ENCODE measurements at places on chromosomes 2 and 18.

DNA sequence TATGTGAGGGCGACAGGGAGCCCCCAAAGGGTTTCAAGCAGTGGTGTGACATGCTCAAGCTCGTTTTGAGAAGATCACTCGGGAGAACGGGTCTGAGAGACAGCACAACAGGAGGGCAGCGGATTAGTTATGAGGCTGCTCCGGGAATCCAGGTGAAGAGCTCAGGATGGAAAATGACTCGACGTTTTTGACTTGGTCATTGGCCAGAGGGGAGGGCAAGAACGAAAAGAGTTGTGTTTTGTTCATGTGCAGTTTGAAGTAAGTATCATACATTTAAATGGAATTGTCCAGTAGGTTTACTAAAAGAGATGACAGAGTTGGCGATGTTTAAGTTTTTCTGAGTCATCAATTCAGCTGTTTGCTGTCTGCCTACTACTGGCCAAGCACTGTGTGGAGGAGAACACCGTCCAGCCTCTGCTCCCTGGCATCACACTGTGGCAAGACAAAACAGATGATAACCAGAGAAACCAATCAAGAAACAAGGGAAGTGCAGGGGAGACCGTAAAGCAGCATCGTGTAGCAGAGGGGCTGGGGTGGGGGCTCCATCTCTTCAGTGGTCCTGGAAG, 25.3 kb upstream of the ANXA4 start:
- no peak for ATAC-seq

DNA sequence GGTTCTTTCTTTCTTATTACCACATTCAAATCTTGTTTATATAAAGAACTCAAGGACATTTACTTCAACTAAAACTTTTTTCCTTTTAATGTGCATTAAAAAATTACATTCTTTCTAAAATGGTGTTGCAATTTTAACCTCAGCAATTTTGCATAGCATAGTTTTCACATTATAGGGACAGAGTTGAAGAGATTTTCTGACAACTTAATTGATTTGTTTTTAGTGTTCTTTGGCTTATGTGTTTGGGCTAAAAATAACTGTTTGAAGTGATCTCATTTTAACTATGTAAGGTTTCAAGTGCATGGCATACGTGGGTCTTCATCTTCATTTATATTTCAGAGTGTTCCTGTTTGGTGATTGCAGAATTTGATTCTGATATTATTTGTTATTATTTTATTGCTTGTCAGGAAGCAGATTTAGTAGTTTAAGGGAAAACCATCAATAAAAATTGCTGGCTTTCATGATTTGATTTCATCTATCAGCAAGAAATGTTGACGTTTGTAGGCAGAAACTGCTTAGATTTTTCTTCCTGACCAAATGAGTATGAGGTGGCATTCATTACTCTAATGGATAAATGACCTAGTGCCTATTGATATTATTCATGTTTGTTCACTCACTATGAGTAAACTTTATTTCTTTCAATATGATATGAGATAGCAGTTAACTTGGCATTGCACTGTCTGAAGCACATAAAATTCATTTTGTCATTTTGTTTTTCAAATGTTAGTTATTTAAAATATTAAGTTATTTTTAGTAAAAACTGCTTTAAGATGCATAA, 398.4 kb downstream of the NUP35 start:
- no peak for ATAC-seq

- no peak for ATAC-seq
These were observed 4.3 kb downstream of the SRBD1 start for GRCh38 chr2:45606796-45607195.

DNA sequence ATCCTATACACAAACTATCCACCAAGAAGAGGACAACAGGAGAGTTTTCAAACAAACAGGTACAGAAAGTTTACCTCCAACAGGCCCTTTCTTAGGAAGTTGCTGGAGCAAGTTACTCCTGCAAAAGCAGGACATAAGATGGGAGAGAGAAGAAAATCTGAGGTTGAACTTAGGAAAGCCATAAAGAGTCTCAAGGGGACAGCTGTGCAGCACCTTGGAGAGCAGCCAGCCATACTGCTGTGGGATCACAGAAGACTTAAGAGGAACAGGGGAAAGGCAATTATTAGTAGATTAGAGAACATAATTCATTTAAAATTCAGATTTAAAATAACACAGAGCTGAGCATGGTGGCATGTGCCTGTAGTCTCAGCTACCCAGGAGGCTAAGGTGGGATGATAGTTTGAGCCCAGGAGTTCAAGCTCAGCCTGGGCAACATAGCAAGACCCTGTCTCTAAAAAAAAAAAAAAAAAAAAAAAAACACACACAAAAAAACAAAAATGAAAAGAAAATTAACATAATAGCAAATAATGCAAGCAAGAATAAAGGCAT, 148.1 kb upstream of the SIX3 start:
- ATAC-seq: no peak

DNA sequence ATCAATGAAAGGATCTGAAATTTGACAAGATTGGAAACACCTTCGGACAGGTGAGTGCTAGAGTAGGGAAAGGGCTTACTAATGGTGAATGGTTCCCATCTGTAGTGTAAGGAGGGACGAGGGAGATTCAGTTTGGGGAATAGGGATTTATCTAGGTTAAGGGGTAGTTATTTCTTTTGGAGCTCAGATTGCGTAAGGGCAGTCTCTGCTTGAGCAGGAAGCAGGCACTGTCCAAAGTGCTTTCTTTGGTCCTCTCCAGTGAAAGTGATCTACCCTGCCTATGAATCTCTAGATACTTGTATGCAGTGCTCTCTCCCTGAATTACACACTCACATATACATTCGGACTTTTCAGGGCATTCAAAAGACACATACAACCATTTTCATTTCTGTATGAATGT, 272.9 kb upstream of the FIGN start:
- ATAC-seq: no peak

GRCh38 chr2:42127425-42128424, 41.4 kb upstream of the EML4 start:
- peak; percentile 88 for ATAC-seq

GRCh38 chr2:38485734-38486133, 108.7 kb upstream of the ATL2 start:
- peak; percentile 93 for ATAC-seq

DNA sequence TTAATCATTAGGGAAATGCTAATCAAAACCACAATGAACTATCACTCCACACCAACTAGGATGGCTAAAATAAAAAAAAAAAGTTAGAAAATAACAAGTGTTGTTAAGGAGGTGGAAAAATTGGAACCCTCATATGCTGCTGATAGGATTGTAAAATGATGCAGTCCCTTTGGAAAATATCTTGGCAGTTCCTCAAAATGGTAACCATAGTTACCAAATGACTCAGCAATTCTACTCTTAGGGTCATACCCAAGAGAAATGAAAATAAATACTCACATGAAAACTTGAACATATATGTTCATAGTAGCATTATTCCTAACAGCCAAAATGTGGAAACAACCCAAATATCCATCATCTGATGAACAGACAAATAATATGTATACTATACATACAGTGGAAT, 15.7 kb upstream of the ACVR2A start:
- no peak for ATAC-seq

GRCh38 chr2:69089266-69089665, 76.3 kb downstream of the ANTXR1 start:
- ATAC-seq: no peak

GRCh38 chr2:197847651-197848401, 43.4 kb downstream of the PLCL1 start:
- no peak for ATAC-seq

All from stimulated activated memory B cell treated with anti-CD40 and anti-IgM and Interleukin-4, amounts not matched to agents 10 μg/mL and 1 μg/mL and 100 μg/mL, for 72 hours (primary cell).